Activated CD8-positive, alpha-beta memory T cell treated with anti-CD3 and anti-CD28 coated beads for 48 hours (primary cell): ENCODE measurements at places on chromosomes 16 and 17.

GRCh38 chr17:78258323-78259191 is 27.1 kb downstream of the TMEM235 start:
- DNase-seq: peak; percentile 23

- DNase-seq: no peak
Observed at GRCh38 chr17:74637265-74637664, 13.7 kb upstream of the CD300E start.

DNA sequence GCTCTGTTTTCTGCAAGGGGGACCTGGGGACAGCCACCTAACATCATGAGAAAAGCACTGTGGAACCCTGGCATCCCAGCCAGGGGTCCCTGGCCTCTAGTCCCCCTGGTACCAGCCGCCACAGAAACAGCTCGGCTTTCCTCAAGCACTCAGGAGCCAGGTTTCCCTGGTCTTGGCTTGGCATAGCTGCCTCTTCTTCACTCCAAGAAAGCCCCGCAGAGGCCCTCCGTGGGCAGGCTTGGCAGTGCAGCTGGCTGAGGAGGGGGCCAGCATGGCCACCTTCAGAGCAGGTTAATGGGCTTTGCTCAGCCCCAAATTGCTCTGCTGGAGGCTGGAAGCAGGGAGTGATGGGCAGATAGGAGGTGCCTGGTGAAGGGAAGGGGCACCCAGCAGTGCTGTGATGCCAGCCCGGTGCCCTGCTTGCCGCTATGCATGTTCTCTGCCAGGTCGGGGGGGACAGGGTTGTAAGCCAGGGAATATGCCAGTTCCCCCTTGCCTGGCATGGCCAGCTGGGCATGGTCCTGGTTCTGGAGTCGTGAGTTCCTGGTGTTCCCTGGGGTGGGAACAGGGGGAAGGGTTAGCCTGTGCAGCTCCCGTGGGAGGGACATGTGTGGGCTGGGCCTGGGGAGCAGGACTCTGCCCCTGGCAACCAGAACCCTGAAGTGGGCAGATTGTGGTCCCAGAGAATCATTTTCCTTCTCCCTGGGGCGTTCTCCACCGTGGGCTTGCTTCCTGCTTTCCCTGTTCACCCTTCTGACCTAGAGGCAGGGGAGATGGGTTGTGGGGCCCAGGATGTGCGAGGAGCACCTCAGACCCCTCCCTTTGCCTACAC is 3.2 kb downstream of the ANKRD13B start:
- DNase-seq: no peak

GRCh38 chr16:77335652-77336234 is 99.1 kb downstream of the ADAMTS18 start:
- no peak for DNase-seq

DNA sequence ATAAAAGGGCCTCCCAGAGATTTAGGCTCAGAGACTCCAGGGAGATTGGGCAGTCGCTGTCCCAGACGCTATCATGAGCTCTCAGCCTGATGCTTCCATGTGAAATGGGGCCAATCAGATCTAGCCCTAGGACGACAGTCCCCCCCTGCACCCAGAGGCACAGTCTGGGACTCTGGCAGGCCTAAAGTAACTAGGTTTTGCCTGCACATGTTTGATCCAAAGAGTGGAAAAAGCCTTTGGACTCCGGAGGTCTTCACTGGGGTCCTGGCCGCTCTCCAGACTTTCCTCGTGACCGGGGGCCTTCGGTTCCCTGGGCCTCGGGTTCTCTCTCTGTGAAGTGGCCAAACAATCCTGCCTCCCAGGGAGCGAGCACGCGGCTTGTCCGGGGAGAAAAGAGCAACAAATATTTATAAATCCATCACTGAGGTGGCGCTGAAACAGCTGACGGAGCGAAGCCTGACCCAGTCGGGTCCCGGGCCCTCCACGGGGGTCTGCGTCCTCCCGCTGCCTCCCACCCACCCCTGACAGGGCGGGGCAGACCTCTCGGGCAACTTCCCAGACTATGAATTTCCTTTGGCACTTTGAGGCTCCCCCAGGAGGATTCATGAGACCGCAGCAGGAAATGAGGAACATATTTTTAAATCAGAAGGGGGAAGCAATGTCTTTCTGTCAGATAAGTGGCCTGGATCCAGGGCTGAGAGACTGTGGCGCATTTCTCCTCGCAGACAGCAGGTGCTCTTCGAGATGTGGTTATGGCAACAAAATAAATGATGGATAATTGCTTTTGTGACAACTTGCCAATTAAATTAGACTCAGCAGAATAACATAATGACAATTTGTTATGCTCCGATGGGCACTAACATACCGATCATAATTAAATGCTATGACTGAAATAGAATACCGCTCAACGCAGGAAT is 38.9 kb downstream of the MRPS23 start:
- DNase-seq: no peak

DNA sequence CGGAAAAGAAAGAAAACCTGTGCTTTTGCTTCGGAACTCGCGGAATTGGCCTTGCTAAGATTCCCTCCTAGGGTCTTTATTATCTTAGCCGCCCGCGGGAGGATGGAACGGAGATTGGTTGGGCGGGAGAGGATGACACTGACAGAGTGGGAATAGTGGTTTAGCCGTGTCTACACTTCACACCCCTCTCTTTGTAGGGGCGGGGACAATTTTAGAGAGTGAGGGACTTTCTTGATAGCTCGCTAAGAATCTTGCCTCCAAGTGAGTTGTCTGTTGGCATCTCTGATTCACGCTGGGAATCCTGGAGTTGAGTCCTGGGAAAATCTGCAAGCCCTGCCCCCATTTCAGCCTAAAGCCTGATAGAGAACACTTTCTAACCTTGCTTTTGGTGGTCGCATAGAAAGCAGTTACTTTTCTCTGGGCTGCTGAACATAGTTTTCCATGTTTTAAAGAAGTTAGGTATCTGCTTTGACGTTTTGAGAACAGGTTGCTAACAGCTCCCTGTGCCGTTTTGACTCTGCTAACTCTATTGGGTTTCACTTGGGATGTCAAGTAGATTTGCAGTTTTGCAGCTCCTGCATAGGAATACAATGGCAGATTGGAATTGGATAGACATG is 697 bp downstream of the NOL11 start:
- no peak for DNase-seq

GRCh38 chr17:39751637-39752036 is 13.9 kb downstream of the GRB7 start:
- DNase-seq: no peak

DNA sequence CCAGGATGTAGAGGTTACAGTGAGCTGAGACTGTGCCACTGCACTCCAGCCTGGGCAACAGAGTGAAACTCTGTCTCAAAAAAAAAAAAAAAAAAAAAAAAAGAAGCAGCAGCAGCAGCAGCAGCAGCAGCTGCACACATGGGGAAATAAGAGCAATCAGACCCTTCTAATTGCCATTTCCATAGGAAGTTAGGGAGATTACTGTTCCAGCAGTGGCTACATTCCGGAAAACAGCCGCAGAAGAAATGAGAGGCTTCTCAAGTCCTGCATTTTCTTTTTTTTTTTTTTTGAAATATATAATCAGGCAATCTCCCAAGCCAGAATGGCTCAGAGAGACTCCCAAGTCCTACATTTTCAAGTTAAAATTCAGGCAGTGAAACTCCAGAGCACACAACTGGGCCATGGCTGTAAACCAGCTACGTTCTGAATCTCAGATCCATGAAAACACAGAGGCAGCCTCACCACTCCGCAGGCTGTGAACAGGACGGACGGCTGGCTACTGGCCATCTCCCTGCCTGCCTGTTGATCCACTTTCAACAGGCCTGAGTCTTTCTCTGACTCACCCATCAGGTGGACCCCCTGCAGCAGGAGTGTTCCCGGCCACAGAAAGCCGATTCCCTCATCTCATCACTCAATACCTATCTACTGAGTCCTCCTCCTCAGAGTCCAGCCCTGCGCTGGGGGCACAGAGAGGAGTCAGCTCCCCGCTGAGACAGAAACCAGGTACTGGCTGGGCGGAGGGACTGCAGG is 15.0 kb downstream of the TRPV1 start:
- no peak for DNase-seq

DNA sequence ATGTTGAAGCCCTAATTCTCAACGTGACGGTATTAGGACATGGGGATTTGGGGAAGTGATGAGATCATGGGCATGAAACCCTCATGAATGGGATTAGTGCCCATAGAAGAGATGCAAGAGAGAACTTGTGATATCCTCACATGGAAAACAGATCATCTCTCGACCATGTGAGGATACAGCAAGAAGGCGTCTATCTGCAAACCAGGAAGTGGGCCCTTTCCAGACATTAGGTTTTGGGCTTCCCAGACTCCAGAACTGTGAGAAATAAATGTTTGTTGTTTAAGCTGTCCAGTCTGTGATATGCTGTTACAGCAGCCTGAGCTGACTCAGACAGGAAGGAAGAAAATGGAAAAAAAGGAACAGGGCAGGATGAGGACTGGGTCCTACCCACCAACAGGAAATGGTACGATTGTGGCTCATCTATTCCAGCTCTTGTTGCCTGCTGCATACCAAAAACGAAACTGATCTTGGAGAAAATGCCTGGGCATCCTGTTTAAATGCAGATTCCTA is 21.9 kb upstream of the SSTR2 start:
- DNase-seq: no peak
